ENCODE measurements at places on chromosomes 11 and 22.
A peak's percentile ranks its signal among the peaks of the same experiment; 100 is the strongest.

GRCh38 chr11:12537778-12538401, 136.3 kb upstream of the TEAD1 start:
- no peak for DNase-seq

DNA sequence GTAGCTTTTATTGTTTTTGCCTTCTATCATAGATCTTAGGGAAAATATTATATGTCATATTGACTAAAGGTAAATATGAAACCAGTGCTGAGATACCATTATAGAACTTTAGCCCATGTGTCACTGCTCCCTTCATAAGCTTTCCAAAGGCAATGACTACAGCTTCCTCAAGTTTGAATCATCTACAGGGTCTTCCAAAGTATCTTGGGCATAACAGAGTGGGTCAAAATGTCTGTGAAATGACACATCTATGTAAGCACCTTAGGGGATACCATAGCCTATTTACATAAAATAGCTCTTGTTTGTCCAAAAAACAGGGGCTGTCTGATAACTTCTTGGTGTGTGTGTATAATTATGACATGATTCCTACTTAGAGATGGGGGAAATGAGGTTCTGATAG, 52.5 kb downstream of the RELT start:
- no peak for DNase-seq

DNA sequence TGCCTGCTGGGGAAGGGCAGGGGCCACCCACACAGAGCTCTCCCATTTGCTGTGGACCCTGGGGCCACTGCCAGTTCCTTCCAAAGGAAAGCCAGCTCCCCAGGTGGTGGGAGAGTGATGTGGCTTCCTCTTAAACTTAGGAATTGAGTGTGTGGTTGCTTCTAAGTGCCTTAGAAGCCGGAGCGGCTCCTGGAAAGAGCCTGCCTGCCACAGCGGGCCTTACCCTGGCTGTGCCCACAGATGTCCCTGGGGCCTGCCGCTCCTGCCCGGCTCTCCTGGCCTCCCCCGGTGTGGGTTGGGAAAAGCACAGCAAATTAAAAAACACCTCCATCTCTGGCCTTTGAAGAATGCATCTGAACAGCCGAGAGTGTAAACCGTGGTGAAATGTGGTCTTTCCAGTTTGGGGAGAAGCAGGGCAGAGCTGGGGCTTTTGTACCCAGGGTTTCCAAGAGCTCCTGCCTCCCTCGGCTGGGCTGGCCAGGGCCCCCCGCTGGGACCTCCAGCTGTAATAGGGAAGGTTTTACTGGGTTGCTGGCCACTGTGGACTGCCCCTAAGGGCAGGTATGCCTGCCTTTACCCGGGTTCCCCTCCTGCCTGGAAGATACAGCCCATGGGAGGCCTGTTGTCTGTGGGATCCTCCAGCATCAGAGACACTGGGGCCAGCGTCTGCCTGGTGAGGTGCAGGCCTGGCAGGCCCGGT, 30.2 kb downstream of the LRP5 start:
- DNase-seq: no peak

DNA sequence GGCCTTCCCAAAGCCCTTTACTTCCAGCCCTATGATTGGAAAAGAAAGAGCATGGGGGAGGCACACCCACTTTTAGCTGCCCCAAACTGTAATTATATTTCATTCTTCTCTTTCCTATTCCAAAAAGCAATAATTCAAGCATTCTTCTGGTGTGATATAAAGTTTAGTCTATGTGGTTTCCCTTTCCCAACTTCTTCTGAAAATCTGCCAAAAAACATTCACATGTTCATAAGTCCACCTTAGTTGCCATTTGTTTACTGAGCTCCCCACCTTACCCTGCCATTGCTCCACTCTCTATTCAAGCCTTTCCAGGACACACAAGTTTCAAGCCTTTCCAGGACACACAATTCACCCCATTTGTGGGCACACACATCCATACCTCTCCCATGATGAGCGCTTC, 111.6 kb upstream of the BMAL1 start:
- no peak for DNase-seq

DNA sequence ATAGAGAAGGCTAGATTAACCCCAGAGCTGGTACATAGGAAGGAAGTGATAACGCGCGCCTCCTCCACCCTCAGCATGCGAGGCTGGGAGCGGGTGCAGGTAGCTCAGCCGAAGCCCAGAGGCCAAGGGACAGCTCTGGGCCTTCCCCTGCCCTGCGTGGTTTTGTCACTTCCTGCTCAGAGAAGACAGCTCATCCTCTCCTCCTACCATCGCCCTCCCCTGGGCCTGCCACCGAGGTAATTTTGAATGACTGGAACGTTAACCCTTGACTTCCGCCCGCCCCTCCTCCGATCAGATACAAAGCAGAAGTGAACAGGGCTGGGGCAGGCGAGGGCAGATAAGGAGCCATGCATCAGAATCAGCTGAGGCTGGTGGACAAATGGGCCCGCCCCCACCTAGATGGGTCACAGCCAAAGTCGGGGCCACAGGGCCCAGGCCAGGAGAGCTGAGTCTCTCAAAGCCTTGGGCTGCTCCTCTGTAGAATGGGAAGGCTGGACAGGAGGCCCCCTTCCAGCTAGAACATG, 1.6 kb downstream of the RAC2 start:
- DNase-seq: no peak

- no peak for DNase-seq
Measured at GRCh38 chr11:33657757-33658156, 42.9 kb downstream of the C11orf91 start.

- no peak for DNase-seq
Measured at GRCh38 chr22:37431366-37431765, 4.1 kb upstream of the ELFN2 start.

DNA sequence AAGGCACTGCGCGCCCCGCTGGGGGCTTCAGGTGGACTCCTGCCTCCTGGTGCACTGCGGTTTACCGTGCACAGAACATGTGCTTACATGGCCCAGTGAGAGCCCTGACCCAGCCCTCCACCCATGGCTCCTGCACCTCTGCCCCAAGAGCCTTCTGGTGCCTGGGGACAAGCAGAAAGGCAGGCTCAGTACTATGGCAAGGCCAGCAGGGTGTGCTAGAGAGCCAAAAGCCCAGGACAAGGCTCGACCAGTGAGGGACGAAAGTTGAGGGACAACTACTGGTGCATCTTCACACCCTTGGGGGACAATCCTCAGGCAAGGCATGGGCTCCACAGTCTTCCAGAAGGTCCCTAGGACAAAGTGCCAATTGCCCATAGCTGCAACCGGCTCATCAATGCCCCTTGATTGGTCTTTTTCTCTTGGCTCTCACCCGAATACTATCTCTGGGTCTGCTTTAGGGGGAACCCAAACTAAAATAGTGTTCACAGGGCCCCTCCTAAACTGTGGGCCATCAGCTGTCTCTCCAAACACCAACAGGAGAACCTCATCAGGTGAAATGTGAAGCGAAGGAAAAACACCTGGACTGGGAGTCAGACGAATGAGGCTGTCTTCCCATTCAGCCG, 13.5 kb downstream of the PGA5 start:
- DNase-seq: peak; percentile 51

DNA sequence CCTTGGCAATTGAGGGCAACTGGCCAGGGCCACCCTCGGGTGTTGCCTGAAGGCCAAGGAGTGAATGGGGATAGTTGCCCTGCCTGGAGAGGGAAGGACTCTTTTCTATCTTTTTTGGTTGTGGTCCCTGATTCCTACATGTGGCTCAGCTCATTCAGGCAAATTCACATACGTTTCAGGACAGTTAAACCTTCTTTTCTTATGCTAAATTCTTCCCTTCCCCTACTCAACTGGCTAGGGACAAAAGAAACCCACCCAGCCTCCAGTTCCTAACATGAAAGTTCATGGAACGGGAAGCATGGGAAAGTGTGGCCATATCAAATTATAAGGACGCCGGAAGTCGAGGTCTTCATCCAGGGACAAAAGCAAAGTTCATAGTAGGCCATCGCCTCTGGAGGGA, 26.3 kb upstream of the APLNR start:
- no peak for DNase-seq

DNA sequence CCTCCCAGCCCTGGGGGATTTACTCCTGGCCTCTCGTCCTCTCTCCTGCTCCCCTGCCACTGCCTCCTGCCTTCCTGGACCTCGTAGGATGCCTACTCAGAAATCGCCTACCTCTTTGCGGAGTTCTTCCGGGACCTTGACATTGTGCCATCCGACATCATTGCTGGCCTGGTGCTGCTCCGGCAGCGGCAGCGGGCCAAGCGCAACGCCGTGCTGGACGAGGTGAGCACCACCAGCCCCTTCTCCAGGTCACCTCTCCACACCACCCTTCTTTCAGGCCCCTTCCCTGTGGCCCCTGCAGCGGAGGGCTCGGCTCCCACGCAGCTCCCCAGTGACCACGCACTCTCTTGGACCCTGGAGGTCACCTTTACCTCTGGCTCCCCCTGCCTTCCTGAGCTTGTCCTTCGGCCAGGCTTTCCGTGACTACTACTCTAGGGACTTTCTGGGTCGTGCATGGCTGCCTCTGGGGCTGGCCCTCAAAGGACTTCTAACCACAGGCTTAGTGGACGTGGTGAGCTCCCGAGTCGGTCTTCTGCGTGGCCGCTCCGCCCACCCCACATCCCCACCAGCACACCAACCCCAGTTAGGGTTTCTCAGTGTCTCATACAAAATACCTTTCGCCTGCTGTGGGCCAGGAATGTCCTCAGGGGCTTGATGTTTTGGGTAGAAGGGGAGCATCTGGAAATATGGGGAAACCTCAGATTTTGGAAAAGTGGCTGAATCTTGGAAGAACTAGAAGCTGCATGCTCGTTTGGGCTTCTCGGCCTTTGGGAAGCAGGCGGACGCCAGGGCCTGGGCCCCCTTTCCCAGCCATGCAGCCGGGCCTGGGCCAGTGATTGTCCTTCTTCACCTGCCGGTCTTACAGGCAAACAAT, 24.1 kb upstream of the MYRF start:
- DNase-seq: no peak

DNA sequence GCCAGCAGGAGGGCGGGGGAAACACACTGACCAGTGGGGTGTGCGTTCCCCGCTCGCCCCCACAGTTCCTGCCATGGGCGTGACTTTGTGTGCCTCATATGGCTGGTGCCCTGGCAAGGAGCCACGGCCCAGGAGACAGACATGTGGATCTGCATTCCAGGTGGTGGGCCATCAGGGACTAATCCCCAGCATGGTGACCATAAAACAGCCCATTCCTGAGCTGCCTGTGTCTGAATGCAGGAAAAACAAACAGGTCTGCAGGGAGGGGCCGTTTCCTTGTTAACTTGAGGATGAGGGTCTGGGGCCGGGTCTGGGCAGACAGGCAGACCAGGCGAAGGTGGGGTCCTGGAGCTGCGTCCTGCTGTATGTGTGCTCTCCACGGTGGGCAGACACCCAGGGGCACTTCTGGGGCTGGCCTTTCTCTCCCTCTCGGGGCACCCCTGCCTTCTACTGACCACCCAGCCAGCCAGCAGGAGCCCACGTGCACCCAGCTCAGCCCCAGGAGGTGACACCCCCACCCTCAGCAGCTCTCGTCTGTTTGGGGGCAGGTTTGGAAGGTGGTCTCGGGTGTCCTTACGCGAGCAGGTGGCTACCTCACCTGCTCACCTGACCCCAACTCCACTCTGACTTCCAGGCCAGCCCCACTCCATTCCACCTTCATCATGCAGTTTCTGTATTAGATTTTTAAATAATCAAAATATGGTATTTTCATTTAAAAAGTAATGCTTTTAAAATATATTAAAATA, 120.3 kb downstream of the KCNQ1OT1 start:
- DNase-seq: no peak

DNA sequence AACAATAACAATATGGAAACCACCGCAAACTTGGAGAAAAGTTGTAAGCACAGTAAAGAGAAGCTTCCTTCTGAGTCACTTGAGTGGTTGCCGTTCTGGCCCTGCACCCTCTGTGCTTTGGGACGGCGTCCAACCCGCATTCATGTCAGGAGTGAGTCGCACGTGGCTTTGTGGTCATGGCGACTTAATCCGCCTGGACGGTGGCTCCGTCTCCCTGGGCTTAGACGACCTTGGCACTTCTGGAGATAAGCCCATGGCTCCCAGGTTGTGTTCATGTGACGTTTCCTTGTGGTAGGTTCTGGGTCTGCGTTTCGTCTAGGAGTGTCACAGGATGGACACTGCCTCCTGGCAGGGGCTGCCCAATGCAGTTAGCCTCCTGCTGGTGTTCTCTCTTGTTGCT, 40.5 kb downstream of the TPCN2 start:
- no peak for DNase-seq

GRCh38 chr22:16608931-16609330, 16.3 kb upstream of the CCT8L2 start:
- DNase-seq: no peak

DNA sequence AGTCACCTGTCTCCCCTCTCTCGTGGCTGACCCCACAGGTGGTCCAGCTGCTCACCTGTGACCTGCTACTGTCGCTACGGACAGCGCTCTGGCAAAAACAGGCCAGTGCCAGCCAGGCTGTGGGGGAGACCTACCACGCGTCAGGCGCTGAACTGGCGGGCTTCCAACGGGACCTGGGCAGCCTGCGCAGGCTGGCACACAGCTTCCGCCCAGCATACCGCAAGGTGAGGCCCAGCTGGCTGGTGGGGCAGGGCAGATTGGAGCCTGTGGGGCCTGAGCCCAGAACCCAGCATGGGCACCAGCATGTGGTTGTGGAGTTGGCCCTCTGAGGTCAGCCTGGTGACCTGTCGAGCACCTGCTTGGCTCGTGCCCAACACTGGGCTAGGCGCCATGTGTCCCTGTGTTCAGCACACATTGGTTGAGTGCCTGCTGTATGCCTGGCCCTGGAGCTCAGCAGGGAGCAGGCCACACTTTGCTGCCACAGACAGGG, 11.9 kb downstream of the SHISA8 start:
- DNase-seq: no peak

- DNase-seq: no peak
Measured at GRCh38 chr22:45098056-45098455, 65.7 kb upstream of the NUP50 start.

GRCh38 chr22:35541254-35541748, 670 bp downstream of the RASD2 start:
- no peak for DNase-seq

GRCh38 chr22:40592352-40593113, 44.0 kb downstream of the MRTFA start:
- DNase-seq: no peak

DNA sequence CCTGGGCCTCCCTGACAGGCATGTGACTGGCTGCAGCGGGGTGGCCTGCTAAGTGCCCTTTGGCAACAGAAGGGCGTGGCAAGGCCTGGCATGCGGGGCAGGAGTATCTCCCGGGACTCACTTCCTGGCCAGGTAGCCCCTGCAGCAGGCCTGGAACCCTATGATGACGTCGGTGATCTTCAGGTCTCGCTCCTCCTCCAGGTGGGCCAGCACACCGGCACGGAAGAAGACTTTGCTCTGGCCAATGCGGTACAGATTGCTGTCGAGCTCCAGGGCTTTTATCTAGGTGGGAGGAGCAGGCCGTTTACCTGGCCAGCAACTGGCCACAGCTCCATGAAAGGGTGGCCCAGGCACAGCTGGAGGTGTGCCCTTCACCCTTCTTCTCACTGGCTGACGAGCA, 50.9 kb downstream of the APOL1 start:
- DNase-seq: no peak

- DNase-seq: no peak
Measured at GRCh38 chr22:23533328-23533762, 46.7 kb downstream of the IGLL1 start.
